ENCODE measurements at places on chromosomes 1 and 21. TPM values are rescaled to one million over a fixed set of nuclear protein-coding genes. Genes with fewer than 3 reads are reported as not detected.

SYT6 gene
- not detected for total RNA-seq

GRIK3 gene
- not detected for total RNA-seq

GRCh38 chr1:189499736-189500135 lies 977.9 kb downstream of the BRINP3 start:
- H3K4me3 ChIP-seq = no peak overlapping the region
- no peaks in the 10 kb centered on the region for H3K36me3 ChIP-seq
- no peak overlapping the region for H3K27ac ChIP-seq

- H3K36me3 ChIP-seq = peaks cover 6% of the 10 kb centered on the region
- H3K4me1 ChIP-seq = no peaks in the 10 kb centered on the region
- no peak overlapping the region for H3K27ac ChIP-seq
- no peaks in the 10 kb centered on the region for H3K27me3 ChIP-seq
- H3K4me3 ChIP-seq = no peak overlapping the region
- no peak for DNase-seq
Observed at GRCh38 chr21:29382030-29382654, 83.4 kb downstream of the BACH1 start.

NBPF20 gene
- total RNA-seq = 1.4 TPM

- H3K4me3 ChIP-seq = no peak overlapping the region
- H3K27me3 ChIP-seq = peaks cover 1% of the 10 kb centered on the region
- H3K27ac ChIP-seq = no peak overlapping the region
- DNase-seq = no peak
- no peaks in the 10 kb centered on the region for H3K36me3 ChIP-seq
Observed at GRCh38 chr1:70103770-70104169, 101.6 kb downstream of the LRRC40 start.

GRCh38 chr1:7726623-7727022 lies 44.5 kb upstream of the VAMP3 start:
- no peak for DNase-seq
- no peak overlapping the region for H3K27ac ChIP-seq
- no peak overlapping the region for H3K4me3 ChIP-seq
- H3K27me3 ChIP-seq = peaks cover 11% of the 10 kb centered on the region
- peaks cover 1% of the 10 kb centered on the region for H3K36me3 ChIP-seq

DNA sequence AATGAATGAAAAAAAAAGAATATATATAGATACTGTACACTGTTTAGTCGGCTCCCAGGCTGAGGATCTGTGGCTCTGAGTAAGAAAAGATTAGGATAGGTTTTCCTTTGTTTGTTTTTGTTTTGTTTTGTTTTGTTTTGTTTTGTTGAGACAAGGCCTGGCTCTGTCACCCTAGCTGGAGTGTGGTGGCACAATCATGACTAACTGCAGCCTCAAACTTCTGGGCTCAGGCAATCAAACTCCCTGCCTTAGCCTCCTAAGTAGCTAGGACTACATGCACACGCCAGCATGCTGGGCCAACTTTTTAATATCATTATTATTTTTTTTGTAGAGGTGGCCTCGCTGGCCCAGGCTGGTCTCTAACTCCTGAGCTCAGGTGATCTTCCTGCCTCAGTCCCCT lies 87.9 kb upstream of the PTBP2 start:
- H3K27me3 ChIP-seq = no peaks in the 10 kb centered on the region
- no peak overlapping the region for H3K27ac ChIP-seq
- H3K4me3 ChIP-seq = no peak overlapping the region
- H3K4me1 ChIP-seq = no peaks in the 10 kb centered on the region

PIGV gene
- total RNA-seq = 10.6 TPM

GRCh38 chr1:8460132-8460544 lies 142.2 kb downstream of the SLC45A1 start:
- H3K27me3 ChIP-seq = no peaks in the 10 kb centered on the region
- peaks cover 56% of the 10 kb centered on the region for H3K4me1 ChIP-seq
- no peak overlapping the region for H3K4me3 ChIP-seq
- peaks cover 2% of the 10 kb centered on the region for H3K36me3 ChIP-seq
- no peak overlapping the region for H3K27ac ChIP-seq
- no peak for DNase-seq

DNA sequence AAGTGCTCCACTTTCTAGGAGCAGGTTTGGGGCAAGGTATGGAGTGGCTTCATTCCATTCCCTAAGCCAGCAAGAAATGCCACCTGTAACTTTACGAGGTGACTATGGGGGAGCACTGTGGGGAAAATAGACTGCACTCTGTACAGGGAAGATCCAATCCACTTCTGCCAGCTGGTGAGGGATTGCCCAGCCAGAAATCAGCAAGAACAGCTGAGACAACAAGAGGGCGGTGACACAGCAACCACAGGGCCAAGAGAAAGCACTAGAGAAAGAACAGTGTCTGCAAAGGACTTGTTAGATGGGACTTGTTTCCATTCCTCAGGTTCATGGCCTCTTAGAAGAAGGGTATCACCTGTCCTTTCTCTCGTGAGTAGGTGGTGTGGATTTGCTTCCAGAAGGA lies 19.6 kb downstream of the CAPN8 start:
- H3K27ac ChIP-seq = no peak overlapping the region
- DNase-seq = no peak
- H3K27me3 ChIP-seq = no peaks in the 10 kb centered on the region
- no peaks in the 10 kb centered on the region for H3K4me1 ChIP-seq
